ENCODE measurements at places on chromosomes 6 and 20.

GRCh38 chr6:90072501-90072900 is 178.2 kb downstream of the GJA10 start:
- DNase-seq: no peak

DNA sequence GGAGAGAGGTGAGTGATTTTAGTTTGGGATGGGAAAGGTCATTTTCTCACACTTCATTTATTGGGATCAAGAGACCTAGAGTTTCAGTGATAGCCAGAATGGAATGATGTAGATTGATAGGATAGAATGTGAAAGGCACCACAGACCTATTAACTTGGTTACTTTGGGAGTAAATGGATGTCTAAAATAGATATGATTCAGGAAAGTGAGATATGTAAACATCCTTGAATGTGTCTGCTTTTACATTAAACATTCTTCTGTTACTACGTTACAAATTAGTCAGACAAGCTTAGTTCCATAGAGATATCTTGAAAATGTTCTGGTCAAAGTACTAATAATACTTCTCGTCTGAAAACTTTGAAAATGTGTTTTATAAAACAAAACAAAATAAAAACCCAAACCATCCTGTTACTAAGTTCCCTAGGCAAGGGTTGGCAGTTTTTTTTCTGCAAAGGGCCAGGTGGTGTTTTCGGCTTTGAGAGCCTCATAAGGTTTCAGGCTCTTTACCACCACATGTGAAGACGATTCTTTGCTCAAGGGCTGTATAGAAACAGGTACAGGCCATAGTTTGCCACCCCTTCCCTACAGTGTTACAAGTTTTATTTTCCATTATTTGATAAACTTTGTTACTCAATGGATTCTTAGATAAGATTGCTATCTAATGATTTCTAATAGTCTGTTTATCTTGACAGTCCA is 3.4 kb downstream of the CYB5R4 start:
- no peak for DNase-seq

- no peak for DNase-seq
Observed at GRCh38 chr6:37277001-37277409, 19.1 kb upstream of the TMEM217 start.

GRCh38 chr6:26611599-26611998 is 14.8 kb downstream of the ABT1 start:
- DNase-seq: no peak

GRCh38 chr6:27767851-27768250 is 144.3 kb downstream of the OR2B2 start:
- no peak for DNase-seq

DNA sequence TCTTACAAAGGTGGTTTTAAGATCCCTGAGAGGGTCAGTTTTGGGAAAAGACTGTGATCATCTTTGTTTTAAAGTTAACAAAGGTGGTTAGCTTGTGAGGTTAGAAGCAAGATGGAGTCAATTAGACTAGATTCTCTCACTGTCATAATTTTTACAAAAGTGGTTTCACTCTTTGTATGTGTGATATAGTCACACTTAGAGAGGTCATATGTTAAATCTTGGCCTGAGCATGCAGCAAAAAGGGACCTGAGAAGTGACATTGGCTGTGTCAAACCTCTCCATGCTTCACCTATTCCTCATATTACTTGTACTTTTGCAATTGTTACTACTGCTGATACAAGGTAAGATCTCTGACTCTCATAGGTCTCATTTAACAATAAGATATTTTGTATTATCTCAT is 368.0 kb downstream of the TBC1D32 start:
- no peak for DNase-seq

- no peak for DNase-seq
Observed at GRCh38 chr6:1553562-1554083, 56.1 kb upstream of the FOXC1 start.

GRCh38 chr6:44386364-44386928 is 1.1 kb upstream of the CDC5L start:
- no peak for DNase-seq

DNA sequence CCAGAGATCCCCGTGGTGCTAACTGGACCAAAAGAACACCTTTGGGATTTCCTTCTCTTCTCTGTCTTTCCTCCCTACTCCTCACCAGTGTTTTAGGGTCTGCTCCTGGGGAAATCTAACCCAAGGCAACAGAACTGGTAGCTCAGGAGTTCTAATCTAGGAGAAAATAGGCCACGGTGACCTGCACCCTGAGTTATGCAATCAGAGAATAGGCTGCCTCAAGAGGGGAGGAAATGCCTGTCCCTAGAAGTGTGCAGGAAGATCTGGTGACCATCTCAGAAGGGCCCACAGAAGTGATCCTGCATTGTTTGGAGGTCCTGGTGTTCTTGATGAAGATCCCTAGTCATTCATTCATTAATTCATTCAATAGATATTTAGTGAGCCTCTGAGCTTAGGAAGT is 3.4 kb downstream of the ETV7 start:
- DNase-seq: no peak

DNA sequence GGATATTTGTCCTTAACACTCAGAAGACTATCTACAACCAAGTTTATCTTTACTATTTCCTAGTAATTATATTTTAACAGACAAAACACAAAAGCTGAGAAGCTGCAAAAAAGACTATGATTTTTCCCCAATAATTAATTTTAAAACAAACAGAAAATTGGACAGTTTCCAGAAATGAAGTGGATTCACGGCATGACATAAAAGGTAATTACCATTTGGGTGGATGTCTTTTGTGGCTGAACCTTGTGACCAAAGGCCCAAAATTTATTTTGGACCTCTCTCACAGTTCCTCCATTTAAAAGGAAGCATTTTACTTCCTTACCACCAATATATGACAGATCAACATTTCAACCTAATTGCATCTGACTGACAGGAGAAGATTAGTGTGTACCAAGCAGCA is 90.2 kb downstream of the GMDS start:
- no peak for DNase-seq

GRCh38 chr6:69866770-69867638 is 648 bp downstream of the COL19A1 start:
- peak; percentile 65 for DNase-seq

DNA sequence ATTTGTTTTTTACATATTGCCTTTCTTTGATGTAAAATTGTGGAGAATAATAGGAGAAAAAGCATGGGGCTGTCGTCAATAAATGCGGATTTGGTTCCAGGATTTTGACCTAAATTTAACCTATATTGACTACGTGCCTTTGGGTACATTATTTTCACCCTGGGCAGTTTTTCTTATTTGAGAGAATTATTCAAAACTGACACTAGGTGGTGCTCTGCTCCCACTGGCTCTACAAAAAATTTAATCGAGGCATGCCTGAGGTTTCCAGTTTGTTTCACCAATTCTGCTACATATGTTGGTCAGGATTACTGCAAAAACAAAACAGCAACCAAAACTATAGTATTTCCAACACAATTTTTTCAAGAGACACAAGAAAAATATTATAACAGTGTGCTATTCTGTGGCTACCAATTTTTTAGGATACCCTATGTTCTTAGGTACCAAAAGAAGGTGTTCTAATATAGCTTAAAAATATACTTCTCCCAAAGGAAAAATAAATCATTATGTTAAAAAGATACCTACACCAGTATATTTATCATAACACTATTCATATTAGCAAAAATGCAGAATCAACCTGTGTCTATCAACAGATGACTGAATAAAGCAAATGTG is 48.6 kb upstream of the FABP7 start:
- DNase-seq: peak; percentile 17

DNA sequence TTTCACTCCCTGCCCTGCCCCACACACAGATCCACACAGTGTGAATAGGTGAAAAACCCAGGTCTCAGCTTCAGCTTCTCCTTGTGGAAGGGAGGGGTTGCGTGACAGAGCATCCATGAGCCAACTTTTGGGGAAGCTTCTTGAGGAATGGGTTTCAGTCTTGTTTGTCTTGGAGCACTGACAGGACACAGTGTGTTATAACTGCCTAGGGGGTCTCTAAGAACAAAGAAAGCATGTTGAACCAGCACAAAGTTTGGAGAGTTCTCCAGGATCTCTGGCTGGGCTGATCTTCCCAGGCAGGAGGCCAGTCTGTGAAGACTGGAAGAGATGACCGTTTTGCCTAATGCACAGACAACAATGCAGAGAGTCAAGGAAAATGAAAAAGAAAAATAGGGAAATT is 164.5 kb downstream of the COL12A1 start:
- no peak for DNase-seq

GRCh38 chr6:41688256-41688965 is 47.0 kb downstream of the TFEB start:
- DNase-seq: no peak

- DNase-seq: no peak
Observed at GRCh38 chr6:73631849-73632248, 21.9 kb downstream of the SLC17A5 start.

GRCh38 chr6:64479134-64479533 is 843.5 kb downstream of the PHF3 start:
- DNase-seq: no peak

DNA sequence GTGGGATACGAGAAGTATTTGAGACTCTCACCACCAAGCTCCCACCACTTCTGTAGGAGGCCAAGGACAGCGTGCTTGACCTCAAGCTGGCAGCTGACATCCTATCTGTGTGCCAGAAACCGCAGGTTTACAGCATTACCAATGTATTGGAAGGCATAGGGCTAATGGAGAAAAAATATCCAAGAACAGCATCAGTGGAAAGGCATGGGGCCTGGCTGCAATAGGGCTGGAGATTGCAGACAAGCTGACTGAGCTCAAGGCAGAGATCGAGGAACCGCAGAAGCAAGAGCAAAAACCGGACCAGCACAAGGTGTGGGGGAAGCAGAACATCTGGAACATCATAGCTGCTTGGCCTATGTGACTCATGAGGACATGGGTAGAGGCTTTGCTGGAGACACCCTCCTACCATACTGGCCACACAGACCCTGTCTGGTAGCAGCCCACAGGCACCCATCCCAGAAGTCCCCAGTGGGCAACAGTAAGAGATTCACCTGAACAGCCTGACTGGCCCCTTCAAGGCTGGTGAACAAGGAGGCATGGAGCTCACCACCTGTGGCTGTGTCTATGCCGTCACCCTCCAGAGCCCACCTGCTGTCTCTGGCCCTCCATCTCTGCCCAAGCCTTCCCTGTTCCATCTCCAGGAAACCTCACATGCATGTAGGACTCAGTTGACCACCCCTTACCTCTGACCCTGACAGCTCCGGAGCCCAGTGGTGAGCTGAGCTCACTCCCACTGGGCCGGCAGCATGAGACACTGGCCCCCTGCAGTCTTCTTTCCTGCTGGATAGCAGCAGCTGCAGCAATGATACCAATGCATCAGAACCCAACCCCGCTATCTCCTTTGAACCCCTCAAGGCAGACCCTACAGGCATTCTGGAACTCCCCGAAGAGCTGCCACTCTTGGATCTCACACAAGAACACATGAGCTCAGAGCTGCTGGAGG is 171.1 kb downstream of the KIF6 start:
- DNase-seq: no peak

- no peak for DNase-seq
Observed at GRCh38 chr6:111215131-111215530, 127.8 kb downstream of the SLC16A10 start.

DNA sequence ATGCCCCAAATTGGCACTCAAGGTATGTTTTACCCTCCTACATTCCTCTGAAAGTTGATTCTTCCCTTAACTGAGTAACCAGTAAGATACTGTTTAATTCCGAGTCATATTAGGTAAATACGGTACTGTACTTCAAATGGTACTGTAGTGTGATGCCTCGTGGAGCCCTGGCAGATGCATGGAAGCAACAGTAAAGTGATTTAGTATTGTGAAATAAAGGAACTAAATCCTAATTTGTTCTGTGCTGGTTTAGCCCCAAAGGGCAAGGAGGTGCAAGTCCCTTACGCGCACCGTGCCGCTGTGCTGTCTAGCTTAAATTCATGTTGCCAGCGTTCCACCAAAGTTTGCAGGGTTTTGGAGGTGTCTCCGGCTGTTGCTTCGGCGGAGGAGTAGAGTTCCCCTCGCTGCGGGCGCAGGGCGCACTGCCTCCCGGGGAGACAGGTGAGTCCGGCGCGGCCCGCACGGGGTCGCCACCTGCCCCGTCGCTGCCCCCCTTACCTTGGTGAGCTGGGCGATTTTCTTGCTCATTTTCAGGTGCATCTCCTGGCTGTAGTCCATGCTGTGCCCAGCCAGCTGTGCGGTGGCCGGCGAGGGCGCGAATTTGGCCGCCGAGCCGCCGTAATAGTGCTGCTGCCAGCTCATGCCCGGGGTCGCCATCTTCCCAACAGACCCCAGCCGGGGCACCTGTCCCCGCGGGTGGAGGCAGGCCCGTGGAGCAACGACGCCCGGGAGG is 655 bp downstream of the FAM184A start:
- DNase-seq: peak; percentile 7

DNA sequence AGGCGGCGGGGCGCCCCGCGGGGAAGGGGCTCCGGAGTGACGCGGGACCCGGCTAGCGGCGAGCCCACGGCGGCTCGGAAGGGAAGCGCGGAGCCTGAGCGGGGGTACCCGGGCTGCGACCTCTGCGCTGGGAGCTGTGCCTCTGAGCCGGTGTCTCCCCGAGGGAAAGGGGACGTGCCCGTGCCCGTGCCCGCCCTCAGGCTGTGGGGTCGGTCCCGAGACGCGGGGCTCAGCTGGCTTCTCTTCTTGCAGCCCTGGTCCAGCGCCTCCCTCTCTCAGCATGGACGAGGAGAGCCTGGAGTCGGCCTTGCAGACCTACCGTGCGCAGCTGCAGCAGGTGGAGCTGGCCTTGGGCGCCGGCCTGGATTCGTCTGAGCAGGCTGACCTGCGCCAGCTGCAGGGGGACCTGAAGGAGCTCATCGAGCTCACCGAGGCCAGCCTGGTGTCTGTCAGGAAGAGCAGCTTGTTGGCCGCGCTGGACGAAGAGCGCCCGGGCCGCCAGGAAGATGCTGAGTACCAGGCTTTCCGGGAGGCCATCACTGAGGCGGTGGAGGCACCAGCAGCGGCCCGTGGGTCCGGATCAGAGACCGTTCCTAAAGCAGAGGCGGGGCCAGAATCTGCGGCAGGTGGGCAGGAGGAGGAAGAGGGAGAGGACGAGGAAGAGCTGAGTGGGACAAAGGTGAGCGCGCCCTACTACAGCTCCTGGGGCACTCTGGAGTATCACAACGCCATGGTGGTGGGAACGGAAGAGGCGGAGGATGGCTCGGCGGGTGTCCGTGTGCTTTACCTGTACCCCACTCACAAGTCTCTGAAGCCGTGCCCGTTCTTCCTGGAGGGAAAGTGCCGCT is 686 bp downstream of the ZGPAT start:
- no peak for DNase-seq

- no peak for DNase-seq
Observed at GRCh38 chr6:17485946-17486345, 92.6 kb downstream of the CAP2 start.

DNA sequence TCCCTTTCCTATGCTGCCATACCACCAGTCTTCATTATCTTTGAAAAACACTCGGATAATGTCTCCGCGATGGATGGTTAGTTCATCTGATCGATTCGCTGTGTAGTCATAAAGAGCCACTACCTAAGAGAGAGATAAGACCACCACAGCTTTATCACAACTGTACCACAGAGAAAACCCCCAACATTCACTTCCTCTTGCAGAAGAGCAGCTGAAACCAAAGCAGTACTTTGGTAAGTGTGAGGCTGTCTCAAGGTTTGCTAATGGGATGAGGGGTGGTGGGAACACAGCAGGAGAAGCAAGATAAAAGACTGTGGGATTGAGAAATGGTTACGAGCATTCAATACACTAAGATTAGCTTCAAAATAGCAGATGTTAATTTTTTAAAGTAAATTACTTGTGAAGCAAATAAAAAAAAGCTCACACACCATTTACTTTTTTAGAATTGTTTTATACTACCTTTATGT is 142.1 kb downstream of the MYB start:
- DNase-seq: no peak

- DNase-seq: no peak
Observed at GRCh38 chr6:160188773-160189172, 67.2 kb downstream of the SLC22A1 start.

- DNase-seq: no peak
Observed at GRCh38 chr20:15584507-15584906, 988.7 kb downstream of the KIF16B start.
